ENCODE measurements at places on chromosomes 4 and X.

- no peak for DNase-seq
Measured at GRCh38 chr4:74933562-74934015, 673 bp downstream of the PARM1 start.

- no peak for DNase-seq
Measured at GRCh38 chrX:43633081-43633480, 23.0 kb upstream of the MAOA start.

GRCh38 chr4:29058531-29058930, 1661.6 kb upstream of the PCDH7 start:
- DNase-seq: no peak

- DNase-seq: no peak
Measured at GRCh38 chr4:172698256-172698655, 470.4 kb upstream of the GALNT7 start.

DNA sequence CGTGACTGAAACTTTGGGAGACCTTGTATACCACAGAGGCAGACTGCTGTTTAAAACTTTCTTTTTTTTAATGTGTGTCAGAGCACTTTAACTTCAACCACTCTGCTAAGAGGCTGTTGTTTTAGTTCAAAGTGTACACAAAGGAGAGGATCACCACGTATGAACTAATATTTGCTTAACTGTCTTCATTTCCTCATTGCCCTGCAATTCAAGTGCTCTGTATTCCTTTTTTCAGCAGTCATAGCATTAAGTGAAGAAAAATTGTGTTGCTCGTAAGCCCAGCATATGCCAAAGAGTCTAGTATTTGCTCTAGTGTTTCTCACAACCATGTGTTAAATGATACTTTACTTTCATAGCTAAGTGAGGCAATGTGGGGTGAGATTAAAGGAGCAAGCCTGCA, 63.0 kb upstream of the HHIP start:
- no peak for DNase-seq

DNA sequence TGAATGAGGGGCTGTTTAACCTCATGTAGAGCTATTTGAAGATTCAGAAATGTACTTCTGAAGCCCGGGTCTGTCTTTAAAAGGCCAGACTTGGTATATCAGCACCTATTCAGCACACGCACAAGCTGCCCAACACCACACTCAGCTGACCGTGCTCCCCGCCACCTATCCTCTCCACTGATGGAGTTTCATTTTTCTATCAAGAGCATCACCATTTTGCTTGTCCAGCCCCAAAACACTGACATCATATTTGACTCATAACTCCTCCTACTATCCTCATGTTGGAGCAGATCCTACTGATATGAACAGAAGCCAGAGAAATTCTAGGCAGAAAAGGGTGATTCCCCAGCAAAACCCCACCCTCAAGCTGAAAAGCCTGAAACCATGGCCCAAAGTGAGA, 100.3 kb downstream of the SORBS2 start:
- DNase-seq: no peak

GRCh38 chr4:825063-825970, 612 bp downstream of the CPLX1 start:
- peak; percentile 38 for DNase-seq

GRCh38 chr4:187208651-187209050, 485.0 kb upstream of the FAT1 start:
- DNase-seq: no peak

DNA sequence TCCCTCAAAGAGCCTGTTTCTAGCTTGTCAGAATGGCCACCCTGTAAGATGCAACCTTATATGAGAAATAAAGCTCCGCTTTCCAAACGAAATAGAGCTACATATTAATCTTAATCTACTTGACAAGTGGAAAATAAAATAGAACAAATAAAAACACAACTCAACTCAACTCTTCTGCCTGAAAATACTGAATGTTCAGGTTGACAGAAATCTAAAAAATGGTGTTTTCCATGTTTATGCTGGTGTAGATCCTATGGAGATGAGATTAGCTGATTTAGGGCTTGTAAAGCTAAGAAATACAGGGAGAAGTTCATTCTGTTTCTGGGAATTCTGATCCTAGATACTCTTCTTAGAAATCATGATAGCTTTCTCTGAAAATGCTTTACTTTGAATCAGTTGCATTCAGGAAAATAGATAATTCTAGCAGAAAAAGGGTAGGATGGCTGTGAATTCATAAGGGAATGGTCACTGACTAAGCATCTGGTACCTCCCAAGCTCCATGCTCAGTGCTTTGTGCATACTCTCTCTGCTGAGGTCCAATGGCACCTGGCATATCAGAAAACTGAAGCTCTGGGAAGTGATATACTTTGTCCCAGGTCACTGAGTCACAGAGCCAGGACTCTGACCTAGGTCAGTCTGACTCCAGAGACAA, 89.2 kb upstream of the EXOC1L start:
- DNase-seq: no peak

- DNase-seq: no peak
Measured at GRCh38 chrX:23394421-23394820, 59.8 kb downstream of the PTCHD1 start.

DNA sequence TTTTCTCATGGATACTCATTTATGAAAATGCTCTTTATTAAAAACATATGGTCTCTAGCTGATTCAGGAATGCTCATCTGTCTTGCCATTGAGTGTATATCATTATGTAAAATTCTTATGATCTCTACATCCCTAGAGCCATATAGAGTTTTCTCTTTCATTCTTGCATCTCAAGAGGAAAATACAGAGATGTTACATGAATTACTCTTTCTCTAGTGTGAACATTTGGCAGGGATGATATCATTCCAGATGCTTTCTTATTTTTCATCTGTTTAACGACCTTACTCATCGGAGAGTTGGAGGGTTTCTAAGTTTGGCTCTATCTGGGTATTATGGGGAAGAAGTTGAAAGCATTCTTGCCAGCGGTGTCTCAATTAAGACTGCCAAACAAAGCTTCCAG, 202.9 kb upstream of the SLC7A11 start:
- no peak for DNase-seq

DNA sequence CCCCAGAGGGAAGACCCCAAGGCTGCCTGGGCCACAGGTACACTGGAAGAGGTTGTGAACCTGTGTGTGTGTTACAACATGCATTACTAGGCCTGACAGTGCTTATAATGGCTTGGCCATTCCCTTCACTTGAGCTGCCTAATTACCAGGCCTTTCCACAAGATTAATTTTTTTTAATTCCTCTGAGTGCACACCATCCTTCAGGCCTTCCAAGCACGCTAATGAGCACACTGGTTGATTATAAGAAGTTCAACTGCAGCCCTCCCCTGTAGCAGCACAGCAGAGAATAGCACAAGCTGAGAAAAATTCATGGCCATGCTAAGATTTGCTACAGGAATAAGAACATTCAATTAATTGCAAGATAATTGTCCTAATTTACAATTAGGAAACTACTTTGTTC, 2.2 kb upstream of the SUPT20HL2 start:
- no peak for DNase-seq

DNA sequence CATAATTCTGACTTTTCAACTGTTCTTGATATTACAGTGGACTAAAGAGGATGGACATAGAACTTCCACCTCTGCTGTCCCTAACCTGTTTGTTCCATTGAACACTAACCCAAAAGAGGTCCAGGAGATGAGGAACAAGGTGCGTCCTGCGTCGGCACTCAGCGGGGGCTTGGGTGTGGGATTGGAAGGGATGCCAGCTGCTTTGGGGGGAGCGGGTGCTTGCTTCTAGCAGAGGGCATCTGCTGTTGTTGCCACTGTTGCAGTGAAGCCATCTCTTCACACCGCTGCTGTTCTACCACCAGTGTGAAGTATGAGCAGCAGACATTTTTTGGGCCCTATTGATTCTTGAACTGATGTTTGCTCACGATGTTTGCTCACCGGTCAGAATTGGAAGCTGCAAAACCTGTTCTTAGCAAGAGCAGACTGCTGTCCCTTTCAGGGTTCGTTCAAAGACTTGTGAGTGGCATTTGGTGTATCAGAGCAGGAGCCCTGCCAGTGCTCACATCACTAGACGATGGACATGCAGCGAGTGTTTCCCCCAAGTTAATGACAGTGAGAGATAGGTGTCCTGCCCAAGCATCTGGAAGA, 55.4 kb downstream of the NOP14 start:
- no peak for DNase-seq

DNA sequence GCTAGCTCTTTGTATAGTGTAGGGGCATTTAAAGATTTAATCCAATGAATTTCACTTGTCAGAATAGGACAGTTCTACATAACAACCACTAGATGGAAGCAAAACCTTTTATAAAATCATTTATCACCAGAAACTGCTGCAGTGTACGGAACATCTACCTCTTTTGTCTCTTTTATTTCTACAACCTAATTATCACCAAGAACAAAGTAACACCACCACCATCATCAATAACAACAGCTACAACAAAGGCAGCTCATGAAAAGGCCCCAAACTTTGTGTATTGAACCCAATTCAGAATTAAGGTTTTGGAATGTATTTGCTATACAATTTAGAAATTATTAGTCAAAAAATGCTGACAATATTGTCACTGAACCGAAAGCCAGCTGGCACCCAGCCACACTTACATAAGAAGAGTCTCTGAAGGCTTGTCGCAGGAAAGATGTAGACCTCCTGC, 260.9 kb upstream of the RPS6KA3 start:
- DNase-seq: no peak

DNA sequence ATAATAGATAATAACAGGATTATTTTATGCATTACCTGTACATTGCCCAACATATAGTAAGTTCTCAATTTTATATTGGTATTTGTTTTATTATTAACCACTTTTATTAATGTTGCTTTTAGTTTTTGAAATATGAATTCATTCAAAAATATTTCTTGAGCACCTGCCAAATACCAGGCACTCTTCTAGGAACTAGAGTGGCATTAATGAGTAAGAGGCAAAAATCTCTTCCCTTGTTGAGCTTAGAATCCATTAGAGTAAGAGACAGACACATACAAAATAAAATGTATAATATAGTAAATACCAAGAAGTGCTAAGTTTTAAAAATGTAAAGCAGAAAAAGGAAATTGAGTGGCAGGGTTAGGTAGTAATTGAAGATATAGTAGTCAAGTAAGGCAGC, 45.8 kb downstream of the TET2 start:
- no peak for DNase-seq

DNA sequence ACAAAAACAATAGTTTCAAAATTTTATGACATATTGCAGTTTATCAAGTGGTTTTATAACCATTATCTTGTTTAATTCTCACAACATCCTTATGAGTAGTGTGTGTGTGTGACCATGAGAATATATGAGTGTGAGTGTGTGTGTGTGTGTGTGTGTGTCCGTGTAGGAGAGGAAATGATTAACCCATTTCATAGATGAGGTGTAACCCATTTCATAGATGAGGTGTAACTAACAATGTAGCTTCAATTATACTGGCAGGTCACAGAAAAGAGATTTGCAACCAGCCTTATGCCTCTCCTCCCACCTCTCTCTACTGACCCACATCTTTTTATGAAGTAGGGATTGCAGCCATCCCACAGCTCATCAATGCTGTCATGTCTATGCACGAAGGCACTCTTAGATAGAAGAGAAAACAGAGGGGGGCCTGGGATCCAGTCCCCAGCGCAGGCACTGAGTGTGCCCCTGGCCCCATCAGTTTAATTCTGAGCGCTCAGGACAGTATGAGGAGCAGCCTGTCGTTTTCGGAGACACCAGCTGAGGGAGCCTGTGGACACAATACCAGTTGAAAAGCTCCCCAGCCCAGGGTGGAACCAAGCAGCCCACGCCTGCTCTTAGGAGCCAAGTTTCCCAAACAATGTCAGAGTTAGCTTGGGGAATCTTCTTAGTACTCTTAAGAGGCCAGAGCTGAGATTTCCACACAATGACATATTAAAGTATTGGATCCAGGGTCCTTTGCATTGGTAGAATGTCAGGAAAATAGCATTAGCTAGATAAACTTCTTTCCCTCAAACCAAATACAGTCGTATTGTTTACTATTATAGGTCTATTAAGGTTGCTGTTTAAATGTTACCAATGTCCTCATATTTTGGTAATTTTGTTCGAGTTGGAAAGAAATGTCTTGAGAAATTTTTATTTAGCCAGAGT, 88.6 kb downstream of the PALLD start:
- peak; percentile 85 for DNase-seq

GRCh38 chr4:177667687-177668086, 225.4 kb upstream of the AGA start:
- no peak for DNase-seq

DNA sequence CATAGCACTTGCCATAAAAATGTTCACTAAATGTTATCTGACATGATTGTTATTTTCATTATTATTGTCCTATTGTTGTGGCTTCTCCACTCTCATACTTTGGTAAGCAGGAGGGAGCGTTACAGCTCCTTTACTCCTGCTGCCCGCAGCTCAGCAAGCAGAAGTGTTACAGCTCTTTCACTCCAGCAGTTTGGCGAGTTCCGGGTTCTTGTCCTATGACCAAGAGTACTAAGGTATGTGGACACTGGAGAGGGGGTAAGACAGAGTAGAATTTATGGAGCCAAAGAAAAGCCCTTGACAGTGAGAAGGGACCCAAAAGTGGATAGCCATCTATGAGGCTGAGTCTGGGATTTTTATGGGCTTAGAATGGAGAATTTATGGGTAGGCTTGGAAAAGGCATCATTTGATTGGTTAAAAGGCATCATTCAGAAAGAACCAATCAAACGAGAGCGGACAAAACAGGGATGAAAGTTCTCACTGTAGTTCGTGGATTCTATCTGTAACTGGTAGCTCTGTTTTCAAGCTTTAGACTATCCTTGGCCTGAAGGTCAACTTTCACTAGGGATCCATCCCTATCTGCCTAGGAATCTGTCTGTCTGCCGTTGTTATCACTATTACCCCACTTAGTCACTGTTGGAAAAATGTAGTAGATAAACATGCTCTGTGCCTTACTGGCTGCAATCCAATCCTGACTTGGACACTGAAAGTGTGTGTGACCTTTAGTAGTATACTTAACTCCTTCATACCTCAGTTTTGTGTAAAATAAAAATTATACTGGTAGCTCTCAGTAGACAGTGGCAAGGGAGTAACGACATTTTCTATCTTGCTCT, 545.6 kb upstream of the LCORL start:
- no peak for DNase-seq

- peak; percentile 30 for DNase-seq
Measured at GRCh38 chrX:139382529-139382928, 148.0 kb upstream of the F9 start.
